ENCODE measurements at places on chromosomes 5 and 9. TPM values are rescaled to one million over a fixed set of nuclear protein-coding genes. Genes with fewer than 3 reads are reported as not detected.

- no peak for DNase-seq
Measured at GRCh38 chr5:62284946-62285891, 20.8 kb upstream of the KIF2A start.

- peak; percentile 68 for DNase-seq
Measured at GRCh38 chr9:87343816-87344430, 153.7 kb upstream of the DAPK1 start.

DNA sequence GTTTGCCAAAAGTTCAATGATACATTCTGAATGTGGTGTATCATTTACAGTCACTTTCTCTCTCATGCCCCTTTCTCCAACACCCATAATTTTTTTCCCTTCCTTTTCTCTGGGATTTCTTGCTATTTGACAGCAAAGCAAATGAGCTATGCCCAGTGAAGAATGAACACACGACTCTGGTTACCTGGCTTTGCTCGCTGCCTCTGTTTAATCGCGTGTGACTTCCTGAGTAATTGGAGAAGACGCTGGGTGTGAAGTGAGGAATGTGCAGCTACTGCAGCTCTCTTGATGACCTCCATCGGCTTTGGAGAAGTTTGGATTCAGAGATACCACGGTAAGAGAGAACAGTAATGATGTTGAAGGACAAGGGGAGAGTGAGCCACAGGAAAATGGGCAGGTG, 651.8 kb downstream of the KIF4B start:
- DNase-seq, result no peak

DNA sequence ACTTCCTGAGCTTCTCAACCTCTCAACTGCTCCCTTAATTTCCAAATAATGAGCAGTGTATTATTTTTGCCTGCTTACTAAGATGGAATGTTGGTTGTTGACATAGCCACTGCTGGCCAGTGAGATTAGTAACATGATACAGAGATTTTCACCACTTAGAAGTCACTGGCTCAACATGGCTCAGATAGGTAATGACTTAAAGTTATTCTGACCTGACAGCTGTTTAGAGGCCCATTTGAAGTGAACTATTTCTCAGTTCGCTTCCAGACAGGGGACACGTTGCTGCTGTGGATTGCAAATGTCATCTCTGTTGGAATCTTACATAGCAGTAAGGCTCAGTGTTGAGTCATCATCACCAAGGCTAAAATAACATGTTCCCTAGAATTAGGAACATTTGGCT, 490.2 kb downstream of the TLE4 start:
- DNase-seq, result peak; percentile 30

The TPRN gene
- total RNA-seq, result 4.5 TPM

The CDC14B gene
- total RNA-seq, result 11.6 TPM

The GFI1B gene
- total RNA-seq, result not detected

The PLK2 gene
- 259 TPM for total RNA-seq

Data from bronchial epithelial cell (primary cell).